ENCODE measurements at places on chromosomes 3 and 15.

- no peak for DNase-seq
These were observed 35.7 kb downstream of the TRANK1 start for GRCh38 chr3:36909181-36909580.

GRCh38 chr3:120418446-120418845 lies 32.3 kb downstream of the FSTL1 start:
- no peak for DNase-seq

DNA sequence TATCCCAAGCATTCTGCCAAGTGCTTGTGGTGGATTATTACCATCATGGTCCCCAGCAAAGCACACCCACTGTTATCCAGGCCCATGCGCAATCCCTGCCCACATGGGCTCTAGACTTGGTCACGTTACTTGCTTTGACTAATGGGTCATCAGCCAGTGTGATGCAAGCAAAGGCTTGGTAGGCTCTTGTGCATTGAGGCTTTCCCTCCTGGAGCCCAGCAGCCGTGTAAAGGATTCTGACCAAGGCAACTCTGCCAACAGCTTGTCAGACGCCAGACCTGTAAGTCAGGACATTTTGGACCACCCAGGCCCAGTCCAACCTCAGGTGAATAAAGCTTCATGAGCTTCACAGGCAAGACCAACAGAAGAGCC lies 93.9 kb downstream of the ABHD5 start:
- DNase-seq = no peak

GRCh38 chr15:30992249-30992864 lies 929 bp upstream of the MTMR10 start:
- no peak for DNase-seq

DNA sequence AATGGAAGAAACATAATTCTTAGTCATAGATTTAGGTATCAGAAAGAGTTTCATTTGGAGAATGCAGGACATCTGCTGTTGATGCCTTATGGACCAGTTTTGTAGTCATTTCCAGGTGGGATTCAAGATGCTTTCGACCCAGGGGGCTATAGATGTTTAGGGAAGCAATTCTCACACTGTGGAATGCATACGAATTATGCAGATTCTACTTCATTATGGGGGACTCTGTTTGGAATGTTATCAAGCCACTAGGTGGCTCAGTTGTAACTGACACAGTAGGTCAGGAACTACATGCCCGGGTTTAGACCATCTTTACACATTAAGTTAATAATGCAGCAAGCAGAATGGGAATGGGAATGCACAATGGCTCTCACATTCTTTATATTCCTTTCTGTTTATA lies 1359.8 kb downstream of the ZPLD1 start:
- DNase-seq = peak; percentile 30

GRCh38 chr3:62556121-62556815 lies 182.9 kb upstream of the FEZF2 start:
- no peak for DNase-seq

- DNase-seq = no peak
These were observed 156.5 kb downstream of the CADPS start for GRCh38 chr3:62718515-62719320.

GRCh38 chr3:118761291-118761606 lies 273.4 kb downstream of the IGSF11 start:
- no peak for DNase-seq

GRCh38 chr3:47804577-47804976 lies 1.6 kb downstream of the DHX30 start:
- no peak for DNase-seq
